Eye (tissue), 1 donor: ENCODE measurements at places on chromosomes 7 and 10.

- no peak for DNase-seq
These were observed 115.1 kb downstream of the GNAI1 start for GRCh38 chr7:80249619-80250295.

- DNase-seq = no peak
These were observed 520.0 kb downstream of the GLRX3 start for GRCh38 chr10:130656187-130656575.

DNA sequence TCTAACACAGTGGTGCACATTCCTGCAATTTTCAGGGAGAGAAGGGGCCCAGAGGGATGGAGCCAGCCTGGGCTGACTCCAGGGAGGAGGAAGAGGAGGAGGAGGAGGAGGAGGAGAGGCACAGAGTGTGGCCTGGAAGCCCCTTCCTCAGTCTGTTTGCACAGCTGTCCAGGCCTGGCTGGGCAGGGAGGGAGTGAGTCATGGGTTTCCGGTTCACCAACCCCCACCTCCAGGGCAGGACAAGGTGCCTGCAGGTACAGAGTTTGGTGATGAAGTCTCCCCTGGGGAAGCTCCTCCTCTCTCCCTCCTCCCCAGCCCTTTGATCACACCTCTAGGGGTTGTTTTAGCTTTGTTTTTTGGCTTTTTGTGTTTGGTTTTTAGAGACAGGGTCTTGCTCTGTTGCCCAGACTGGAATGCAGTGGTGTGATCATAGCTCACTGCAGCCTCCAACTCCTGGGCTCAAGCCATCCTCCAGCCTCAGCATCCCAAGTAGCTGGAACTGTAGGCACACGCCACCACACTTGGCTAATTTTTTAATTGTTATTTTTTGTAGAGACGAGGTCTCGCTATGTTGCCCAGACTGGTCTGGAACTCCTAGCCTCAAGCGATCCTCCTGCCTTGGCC, 77.5 kb upstream of the CUX1 start:
- no peak for DNase-seq

- DNase-seq = peak; percentile 38
These were observed 1.1 kb downstream of the PPIA start for GRCh38 chr7:44797329-44798258.

- DNase-seq = no peak
These were observed 232.2 kb downstream of the CRPPA start for GRCh38 chr7:16189026-16189715.
